NCI-H187 treated with DMSO at 0.1 percent for 48 hours (cell line): ENCODE measurements at places on chromosomes 7 and 10.

GRCh38 chr10:108521827-108522492, 1357.5 kb upstream of the SORCS1 start:
- no peak for DNase-seq

GRCh38 chr10:112735041-112735695, 214.9 kb upstream of the TCF7L2 start:
- no peak for DNase-seq

GRCh38 chr10:80137031-80137862, 4.7 kb downstream of the PLAC9 start:
- DNase-seq: no peak

DNA sequence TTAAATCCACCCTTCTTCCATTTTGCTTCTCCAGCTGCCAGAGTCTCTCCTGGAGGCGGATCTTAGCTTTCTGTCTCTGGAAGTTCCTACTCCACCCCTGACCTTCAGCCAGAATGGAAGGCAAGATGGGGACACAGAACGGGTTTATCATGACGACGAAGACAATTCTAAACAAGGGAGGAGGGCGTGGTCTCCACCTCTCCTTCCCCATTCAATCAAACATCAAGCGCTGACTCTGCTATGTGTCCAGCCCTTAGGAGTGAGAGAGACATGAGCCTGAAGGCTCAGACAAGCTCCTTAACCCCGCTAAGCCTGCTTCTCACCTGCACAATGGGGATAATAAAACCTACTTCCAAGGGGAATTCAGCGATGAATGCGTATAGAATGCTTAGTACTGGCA, 3.1 kb downstream of the CYP17A1 start:
- no peak for DNase-seq

DNA sequence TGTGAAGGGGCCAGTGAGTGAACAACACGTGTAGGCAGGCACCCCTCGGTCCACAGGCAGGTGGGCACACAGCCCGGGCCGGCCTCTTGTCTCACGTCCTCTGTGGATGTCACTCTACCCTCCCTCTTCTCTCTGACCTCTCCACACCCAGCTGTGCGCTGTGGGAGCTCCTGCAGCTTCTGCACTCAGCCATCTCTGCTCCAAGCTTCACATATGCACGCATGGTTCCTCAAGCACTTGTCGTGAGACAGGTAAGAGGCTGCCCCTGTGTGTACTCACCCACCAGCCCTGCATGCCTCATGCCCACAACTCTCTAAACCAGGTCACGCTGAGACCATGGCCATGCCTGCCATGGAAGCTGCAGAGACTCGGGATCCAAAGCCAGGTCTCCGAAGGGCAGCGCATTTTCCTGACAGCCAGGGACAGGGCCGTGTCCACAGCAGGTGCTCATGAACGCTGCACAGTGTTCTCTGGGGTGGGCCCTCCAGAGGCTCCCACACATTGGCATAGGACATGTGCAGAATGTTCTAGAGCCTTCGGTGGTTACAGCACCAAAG, 477.5 kb downstream of the PTPRN2 start:
- DNase-seq: no peak

- DNase-seq: no peak
These were observed 6.6 kb downstream of the YWHAG start for GRCh38 chr7:76352193-76352592.

GRCh38 chr7:88589927-88590326, 169.6 kb upstream of the ZNF804B start:
- no peak for DNase-seq

GRCh38 chr7:110382736-110383135, 708.2 kb upstream of the LRRN3 start:
- no peak for DNase-seq

- no peak for DNase-seq
These were observed 11.2 kb downstream of the ANKMY2 start for GRCh38 chr7:16634271-16634738.

DNA sequence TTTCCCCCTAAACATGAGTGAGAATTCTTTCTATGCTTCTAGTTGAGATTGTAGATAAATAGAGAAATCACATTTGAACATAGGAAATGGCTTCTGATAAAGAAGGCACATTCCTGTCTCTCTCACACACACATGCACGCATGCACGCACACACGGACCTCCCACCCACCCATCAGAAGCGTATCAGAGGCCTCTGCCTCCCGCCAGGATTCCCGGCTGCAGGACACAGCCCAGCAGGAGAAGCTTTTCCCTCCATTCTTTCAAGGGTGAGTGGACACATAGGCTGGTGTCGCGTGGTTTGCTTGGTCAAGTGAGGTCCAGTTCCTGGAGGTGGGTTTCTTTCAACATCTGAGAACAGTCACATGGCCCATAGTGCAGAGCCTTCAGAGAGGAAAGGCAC, 34.2 kb downstream of the KLF6 start:
- DNase-seq: no peak

GRCh38 chr7:21624320-21624719, 81.5 kb downstream of the DNAH11 start:
- no peak for DNase-seq

DNA sequence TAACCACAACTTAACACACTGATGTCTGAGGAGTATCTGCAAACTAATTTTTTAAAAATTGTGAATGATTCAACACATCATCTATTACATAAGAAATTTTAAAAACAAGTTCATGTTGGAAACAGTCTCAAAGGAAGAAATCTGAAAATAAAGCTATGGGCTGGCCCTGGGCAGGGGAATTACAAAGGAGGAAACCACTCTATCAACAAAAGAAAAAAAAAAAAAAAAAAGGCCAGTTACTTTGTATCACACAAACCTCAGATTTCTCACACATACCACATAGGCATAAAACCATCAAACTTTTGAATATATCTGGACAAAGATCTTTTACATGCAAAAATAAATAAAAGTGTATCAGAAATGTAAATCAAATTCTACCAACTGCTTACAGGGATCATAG, 20.8 kb downstream of the TIAL1 start:
- no peak for DNase-seq

GRCh38 chr7:140673063-140673773, 473 bp downstream of the ADCK2 start:
- DNase-seq: no peak

DNA sequence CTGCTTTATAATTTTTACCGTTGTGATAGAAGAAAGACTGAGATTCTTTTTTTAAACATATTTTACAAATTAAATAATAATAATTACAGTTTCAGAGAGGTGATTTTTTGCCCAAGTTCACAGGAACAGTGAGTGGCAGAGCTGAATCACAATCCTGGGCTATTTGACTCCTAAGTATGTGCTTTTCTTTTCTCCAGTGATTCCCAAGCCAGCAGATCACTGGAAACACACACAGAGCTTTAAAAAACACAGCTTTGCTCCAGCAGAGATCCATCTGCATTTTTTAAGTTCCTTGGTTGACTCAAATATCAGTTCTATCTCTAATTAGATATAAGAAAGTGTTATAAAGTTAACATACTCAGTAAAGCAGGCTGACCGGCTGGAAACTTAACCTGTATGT, 69.0 kb downstream of the AHR start:
- DNase-seq: no peak

GRCh38 chr10:105356626-105357025, 715.5 kb downstream of the SORCS3 start:
- DNase-seq: no peak

- DNase-seq: no peak
These were observed 1.7 kb upstream of the WDR86 start for GRCh38 chr7:151411551-151411950.

- DNase-seq: no peak
These were observed 48.0 kb downstream of the BRAF start for GRCh38 chr7:140876519-140877248.

- DNase-seq: no peak
These were observed 17.5 kb downstream of the CDK13 start for GRCh38 chr7:39967406-39968161.

GRCh38 chr7:52547308-52547910, 488.0 kb upstream of the POM121L12 start:
- no peak for DNase-seq

GRCh38 chr7:125257617-125258016, 328.0 kb upstream of the POT1 start:
- no peak for DNase-seq

GRCh38 chr10:14396411-14397048, 65.8 kb upstream of the FRMD4A start:
- no peak for DNase-seq

- DNase-seq: no peak
These were observed 65.3 kb downstream of the GALNT11 start for GRCh38 chr7:152090747-152091146.

DNA sequence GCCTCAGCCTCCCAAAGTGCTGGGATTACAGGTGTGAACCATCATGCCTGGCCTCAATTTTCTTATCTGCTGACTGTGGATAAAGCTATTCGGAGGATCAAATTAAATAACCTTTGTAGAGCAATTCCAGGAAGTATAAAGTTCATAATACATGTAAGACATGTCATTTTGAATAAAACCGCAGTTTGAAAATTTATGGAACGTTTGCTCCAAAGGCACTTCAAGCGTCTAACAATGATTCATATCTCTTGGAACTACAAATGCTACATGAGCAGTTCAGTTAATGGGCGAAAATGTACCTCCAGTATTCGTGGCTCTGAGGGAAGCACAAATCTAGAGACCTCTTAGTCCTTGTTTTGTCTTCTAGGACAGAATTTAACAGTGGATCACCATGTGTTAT, 190.3 kb downstream of the GALNT17 start:
- DNase-seq: no peak

GRCh38 chr10:84845628-84846261, 517.4 kb downstream of the CCSER2 start:
- no peak for DNase-seq

GRCh38 chr7:45199506-45199905, 41.9 kb downstream of the RAMP3 start:
- no peak for DNase-seq

- no peak for DNase-seq
These were observed 9.4 kb upstream of the ZWINT start for GRCh38 chr10:56370217-56371113.

DNA sequence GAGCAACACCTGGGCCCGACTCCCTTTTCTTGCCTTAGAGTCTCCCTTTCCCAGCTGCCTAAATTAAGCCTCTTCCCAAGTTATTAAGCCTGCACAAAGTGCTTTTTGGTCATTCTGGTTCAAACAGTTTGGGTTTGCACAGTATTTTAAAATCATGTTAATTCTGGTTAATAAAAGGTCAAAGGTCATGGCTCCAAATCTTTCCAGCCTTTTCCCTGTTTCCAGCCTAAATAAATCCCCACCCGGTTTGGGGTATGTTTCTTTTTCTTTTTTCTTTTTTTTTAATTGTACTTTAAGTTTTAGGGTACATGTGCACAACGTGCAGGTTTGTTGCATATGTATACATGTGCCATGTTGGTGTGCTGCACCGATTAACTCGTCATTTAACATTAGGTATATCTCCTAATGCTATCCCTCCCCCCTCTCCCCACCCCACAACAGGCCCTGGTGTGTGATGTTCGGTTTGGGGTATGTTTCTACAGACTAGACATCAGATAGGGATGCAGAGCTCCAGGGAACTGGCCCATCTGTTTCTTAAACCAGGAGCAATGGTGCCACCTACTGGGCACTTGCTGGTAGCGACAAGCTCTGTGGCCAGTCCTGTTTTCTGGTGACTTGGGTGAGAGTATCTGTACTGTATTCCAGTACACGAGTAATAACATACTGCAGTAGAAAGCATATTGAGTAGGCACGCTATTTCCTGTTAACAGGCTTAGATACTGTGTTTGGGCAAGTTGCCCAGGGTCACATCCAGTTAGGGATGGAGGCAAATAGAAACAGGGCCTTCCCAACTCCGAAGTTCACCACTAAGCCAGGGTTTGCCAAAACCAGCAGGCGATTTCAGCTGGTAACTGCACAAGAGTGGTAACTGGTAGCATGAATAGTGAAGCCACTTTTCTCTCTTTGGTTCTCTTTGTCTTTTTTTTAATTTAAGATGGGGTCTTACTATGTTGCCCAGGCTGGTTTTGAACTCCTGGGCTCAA, 60.6 kb upstream of the TRIM8 start:
- no peak for DNase-seq

DNA sequence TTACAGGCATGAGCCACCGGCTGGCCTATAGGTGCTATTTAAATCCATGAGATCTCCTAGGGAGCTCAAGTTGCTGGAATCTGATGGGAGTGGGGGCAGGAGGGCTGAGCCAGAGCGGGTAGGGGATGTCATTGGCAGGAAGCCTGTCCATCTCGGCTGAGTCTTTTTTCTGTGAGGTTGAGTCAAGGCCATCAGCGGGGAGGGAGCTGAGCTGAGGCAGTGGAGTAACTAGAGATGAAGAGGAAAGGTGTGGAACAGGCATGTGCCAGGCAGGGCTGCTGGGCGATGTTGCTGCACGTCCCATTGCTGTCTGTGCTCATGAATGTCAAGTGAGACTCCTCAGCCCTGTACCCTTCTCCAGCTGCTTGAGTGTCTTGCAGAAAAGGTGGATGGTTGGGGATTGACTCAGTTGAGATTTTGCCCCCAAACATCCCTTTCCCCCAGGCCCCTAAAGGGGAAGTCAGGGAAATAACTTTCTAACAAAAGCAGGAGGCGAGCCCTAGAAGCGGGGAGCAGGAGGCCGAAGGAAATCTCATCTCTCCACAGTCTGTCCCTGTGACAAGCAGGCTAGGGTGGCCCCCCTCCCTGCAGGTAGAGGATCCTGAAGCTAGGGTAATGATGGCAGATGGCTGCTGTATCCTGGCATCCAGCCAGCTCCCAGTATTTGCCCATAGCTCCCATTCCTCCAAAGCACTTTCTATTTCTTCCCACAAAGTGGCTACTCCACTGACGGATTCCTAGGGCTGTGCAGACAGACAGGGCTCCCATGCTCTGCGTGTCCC, 5.4 kb downstream of the ATP6V1F start:
- DNase-seq: peak; percentile 83
